GM12864 (cell line): ENCODE measurements at places on chromosomes 12 and 14.

GRCh38 chr14:105846312-105846711 is 319.9 kb downstream of the TMEM121 start:
- no peak for DNase-seq

DNA sequence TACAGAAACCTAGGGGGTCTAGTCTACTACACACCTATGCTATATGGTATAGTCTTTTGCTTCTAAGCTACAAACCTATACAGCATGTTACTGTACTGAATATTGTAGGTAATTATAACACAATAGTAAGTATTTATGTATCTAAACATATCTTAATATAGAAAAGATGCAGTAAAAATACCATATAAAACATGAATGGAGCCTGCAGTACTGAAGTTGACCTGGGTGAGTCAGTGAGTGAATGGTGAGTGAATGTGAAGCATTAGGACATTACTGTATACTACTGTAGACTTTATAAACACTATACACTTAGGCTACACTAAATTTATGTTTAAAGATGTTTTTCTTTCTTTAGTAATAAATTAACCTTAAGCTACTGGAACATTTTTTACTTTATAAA is 13.1 kb upstream of the ABCD2 start:
- no peak for DNase-seq

- no peak for DNase-seq
Measured at GRCh38 chr12:98893675-98894411, 248.8 kb downstream of the APAF1 start.

DNA sequence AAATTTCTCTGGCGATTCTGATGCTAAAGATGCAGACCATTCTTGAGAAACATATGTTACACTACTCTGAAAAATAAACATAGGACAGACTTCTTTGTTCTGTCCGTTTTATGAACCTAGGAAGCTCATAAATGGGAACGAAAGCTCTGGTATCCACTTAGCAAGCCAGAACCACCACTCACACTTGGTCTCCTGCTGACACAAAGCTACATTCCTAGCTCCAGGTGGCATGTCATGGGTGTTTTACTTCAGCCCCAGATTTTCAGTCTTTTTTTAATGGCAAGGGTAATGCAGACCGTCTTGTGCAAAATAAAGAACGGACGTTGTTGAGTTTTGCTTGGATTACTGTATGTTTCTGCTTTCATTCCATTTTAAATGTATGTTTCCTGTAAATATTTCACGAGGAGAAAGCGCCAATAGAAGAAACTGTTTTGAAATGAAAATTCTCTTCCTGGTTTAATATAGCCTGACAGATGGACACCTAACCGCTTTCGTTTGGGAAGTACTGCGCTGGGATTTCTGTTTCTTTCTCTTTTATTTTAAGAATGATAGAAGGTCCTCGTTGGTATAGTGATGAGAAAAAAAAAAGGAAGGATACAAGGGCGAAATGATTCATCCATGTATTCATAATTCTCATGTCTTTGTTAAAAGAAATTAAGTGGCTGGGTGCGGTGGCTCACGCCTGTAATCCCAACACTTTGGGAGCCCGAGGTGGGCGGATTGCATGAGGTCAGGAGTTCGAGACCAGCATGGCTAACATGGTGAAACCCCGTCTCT is 871 bp upstream of the COQ5 start:
- no peak for DNase-seq

- DNase-seq: no peak
Measured at GRCh38 chr14:100290607-100291304, 15.5 kb downstream of the SLC25A29 start.

- DNase-seq: no peak
Measured at GRCh38 chr12:63220921-63221320, 69.9 kb upstream of the AVPR1A start.

DNA sequence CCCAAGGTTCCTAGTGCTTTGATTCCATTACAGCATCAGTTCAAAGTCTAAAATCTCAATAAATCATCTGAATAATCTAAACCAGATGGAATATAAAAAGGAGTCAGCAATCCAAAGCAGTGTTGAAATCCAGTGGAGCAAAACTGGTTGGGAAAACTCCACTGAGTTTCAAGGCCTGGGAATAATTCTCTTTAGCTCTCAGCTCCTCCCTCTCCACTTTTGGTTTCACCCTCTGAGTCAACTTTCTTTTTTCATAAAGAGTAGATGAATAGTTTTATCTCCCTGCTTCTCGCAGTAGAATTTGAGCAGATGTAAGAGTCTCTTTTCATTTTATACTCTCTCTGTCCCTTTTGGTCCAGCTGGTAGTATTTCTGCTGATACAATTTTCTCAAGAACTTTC is 338.6 kb downstream of the APAF1 start:
- DNase-seq: no peak

GRCh38 chr12:65414526-65414925 is 136.0 kb downstream of the MSRB3 start:
- no peak for DNase-seq

GRCh38 chr12:69396041-69396440 is 36.5 kb downstream of the YEATS4 start:
- DNase-seq: no peak

DNA sequence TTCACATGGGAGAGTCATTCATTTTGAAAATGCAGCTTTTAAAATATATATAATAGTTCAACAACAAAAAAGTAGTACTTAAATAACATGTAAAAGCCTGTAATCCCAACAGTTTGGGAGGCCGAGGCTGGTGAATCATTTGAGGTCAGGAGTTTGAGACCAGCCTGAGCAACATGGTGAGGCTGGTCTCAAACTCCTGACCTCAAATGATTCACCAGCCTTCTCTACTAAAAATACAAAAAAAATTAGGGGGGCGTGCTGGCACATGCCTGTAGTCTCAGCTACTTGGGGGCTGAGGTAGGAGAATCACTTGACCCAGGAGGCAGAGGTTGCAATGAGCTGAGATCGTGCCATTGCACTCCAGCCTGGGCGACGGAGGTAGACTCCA is 256.3 kb upstream of the RGS6 start:
- no peak for DNase-seq

DNA sequence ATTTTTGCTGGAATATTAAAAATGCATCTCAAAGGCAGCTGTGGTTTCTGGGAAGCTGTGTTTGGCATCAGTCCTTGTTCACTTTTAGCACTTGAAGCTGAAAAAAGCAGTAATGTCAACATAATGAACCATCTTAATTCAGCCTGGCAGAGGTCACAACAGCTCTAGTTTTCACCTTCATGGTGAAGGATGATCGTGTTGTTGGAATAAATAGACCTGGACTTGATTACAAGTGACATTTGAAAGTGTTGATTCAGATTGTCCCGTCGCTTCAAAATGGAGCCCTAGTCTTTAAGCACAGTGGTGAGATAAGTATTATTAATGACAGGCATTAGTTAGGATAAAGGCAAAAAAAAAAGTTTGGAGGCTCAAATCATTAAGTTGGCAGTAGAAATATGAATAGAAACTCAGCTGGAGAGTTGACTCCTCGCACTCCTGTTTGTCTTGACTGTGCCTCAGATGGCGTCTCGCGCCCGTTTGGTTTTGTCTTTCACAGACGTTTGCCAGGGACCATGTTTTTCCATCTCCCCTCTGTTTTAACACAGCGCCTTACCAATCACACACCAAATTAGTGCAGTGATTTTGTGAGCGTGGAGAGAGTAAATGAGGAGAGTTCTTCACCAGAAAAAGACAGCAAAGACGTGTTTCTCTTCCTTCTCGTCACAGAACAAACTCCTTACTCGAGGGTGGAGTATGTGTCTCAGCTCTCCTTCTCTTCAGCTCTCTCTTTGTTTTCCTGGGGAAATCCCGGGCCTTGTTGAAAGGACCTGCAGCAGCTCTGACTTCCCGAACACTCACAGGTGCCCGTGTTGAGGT is 53.4 kb upstream of the MMP17 start:
- DNase-seq: no peak

- DNase-seq: no peak
Measured at GRCh38 chr12:2335916-2336315, 283.1 kb downstream of the CACNA1C start.

DNA sequence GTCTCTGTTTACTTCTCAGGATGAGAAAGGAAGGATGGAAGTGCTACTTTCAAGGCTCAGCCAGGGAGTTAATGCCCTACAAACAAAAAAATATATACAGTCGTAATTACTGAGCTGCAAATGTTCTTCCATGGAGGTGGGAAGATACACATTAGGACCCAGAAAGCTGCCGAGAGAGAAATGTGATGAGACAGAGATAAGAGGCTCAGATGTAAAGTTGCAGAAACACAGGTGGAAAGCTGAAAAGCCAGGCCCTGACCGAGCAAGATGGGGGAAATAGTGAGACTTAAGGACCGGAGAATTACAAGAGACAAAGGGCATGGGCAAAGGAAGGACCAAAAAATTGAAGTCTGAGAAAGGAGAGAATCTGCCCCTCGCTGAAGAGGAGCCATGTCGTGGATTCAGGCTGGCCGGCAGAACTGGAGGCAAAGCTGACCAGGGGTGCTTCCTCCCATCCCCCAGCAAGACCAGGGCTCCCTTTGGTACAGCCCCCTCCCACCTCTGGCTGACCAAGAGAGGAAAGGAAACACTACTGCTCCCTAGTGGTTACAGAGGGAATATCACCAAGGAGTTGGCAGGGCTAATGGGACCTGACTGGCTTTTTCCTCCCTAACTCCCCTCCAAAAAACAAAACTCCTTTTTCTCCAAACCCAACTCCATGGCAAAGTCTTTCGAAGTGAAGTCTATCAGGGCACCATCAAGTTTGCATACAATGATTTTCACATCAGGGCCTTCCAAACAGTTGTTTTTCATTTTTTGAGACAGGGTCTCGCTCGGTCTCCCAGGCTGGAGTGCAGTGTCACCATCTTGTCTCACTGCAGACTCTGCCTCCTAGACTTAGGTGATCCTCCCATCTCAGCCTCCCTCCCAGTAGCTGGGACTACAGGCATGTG is 12.1 kb downstream of the ZFHX2 start:
- DNase-seq: no peak

DNA sequence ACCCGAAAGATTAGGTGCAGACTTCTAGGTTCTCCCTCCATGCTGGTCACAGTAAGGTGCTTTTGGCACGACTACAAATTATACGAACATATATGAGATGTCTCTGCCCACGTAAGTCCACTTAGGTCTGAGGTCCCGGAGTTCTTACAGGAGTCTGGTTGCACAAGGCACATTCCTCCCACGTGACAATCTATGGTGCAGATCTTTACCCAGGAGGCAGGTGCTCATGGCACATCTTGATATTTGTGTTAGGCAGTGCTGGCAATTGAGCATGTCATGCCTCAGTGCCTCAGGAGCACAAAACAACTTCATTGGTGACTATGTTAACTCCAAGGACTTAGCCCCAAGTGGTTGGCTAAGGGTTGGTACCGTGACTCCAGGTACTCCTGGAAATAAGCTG is 92.0 kb upstream of the AMN1 start:
- DNase-seq: no peak

- DNase-seq: peak; percentile 59
Measured at GRCh38 chr12:101743724-101744472, 4.6 kb upstream of the SYCP3 start.

DNA sequence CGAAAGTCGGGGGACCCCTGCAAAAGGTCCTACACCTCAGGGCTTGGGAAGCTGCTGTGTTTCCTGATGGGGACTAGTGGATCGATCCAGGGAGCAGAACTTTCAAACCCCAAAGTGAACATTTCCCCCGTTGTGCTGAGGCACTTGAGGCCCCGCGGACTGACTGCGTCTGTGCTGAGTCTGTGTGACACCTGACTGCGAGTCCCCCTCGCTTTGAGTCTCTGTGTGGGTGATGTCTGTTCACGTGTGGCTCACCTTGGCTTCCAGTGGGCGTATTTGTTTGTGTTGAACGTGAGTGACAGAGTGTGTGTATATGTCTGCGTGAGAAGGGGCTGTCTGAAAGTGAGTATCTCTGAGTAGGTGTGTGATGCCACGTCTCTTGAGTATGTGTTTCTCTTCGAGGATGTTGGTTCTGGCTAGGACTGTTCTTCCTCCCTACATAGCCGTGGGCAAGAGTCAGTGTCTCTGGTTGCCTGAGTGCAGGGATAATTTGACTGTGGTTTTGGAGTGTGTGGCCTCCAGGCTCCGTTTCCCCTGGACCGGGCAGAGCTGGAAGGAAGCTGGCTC is 1.3 kb downstream of the TEAD4 start:
- DNase-seq: peak; percentile 35

GRCh38 chr14:22549981-22550673 is 38.9 kb downstream of the DAD1 start:
- DNase-seq: peak; percentile 88

GRCh38 chr14:70282666-70283065 is 76.8 kb downstream of the COX16 start:
- DNase-seq: peak; percentile 26

DNA sequence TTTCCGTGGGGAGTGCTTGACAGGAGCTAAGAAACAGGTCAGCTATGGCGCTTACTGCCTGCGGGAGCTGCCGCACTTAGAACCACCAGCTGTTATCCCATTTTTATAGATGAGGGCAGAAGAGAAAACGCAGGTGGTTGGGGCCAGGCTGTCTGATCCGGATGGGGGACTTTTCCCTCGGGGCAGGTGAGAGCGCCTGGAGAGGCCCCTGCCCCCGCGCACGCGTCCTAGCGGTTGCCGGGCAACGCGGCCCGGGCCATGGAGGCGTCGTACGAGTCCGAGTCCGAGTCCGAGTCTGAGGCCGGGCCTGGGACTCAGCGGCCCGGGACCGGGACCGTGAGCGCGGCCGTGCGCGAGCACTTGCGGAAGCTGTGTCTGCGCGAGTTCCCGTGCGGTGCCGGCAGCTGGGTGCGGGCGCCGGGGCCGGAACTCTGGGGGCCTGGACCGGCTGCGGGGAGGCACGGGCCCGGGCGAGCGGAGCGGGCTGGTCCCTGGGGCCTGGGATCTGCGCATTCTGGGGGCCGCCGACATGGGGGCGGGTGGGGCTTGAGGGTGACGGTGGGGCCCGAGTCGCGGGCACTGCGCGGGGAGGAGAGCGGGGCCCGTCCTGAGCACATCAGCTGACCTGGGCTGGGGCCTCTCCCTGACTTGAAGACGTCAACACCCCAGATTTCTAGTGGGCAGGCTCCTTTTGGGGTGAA is at the start of gene LRRC43:
TSS of gene LRRC43 (plus strand) at position 237 of the 701 bp plus-strand sequence. CDS start at position 259, 22 bp downstream.
- no peak for DNase-seq

- peak; percentile 79 for DNase-seq
Measured at GRCh38 chr12:56193025-56193578, 3.8 kb upstream of the SMARCC2 start.

GRCh38 chr14:75181293-75182062 is 5.1 kb upstream of the TMED10 start:
- no peak for DNase-seq

DNA sequence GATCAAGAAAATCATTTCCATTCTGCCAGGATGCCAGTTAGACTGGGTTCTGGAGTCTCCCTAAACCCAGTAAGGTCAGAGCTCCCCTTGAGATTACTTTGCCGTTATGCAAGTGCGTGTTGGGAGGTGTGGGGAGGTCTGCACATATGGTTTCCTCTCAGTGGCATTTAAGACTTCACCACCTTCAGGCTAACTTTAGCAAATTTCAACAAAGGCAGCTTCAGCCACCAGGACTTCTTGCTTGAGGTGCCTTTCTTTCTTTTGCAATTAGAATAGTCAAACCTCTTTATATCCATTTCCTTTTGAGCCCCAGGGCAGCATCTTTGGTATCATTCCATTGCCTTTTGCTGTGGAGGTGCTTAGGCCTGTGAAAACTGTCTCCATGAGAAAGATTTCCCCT is 117.2 kb upstream of the CCND2 start:
- DNase-seq: no peak

GRCh38 chr14:87686746-87687145 is 306.2 kb downstream of the GALC start:
- no peak for DNase-seq

GRCh38 chr12:6827437-6827911 is 733 bp upstream of the P3H3 start:
- DNase-seq: no peak

- peak; percentile 46 for DNase-seq
Measured at GRCh38 chr12:68236421-68237059, 10.9 kb upstream of the IL26 start.
